ENCODE measurements at places on chromosomes 1 and 21.

GRCh38 chr1:1380860-1381259 is 5.9 kb upstream of the AURKAIP1 start:
- DNase-seq: no peak

- no peak for DNase-seq
These were observed 5.0 kb downstream of the PHC2 start for GRCh38 chr1:33425900-33426299.

DNA sequence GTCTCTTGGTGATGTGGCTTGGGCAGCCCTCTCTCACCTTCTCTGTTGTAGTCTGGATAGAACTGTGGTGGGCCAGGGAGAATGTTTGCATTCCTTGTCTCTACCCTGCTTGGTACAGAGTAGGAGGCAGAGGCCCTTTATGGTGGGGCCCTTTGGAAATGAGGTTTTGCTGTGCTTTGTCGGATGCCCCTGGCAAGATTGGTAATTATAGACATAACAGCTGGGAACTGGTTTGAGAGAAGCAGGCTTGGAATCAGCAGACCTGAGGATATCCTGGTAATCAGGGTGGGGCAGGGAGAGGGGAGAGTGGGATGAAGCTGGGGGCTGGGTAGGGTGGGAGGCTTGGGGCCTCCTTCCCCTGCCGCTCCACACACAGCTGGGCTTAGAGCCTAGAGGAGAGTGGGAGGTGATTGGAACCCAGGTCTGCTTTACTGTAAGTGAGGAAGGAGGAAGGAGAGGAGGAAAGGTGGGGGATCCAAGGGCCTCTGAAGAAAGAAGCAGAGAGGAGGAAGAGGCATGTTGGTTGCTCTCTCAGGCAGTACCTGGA is 5.0 kb downstream of the VANGL2 start:
- DNase-seq: no peak

GRCh38 chr1:24385160-24385940 is 28.2 kb downstream of the STPG1 start:
- DNase-seq: no peak

GRCh38 chr1:114982251-114982650 is 47.4 kb upstream of the TSHB start:
- no peak for DNase-seq

Data from right hindlimb (tissue), 1 donor.